EL (cell line): ENCODE measurements at places on chromosomes 7 and 10.

DNA sequence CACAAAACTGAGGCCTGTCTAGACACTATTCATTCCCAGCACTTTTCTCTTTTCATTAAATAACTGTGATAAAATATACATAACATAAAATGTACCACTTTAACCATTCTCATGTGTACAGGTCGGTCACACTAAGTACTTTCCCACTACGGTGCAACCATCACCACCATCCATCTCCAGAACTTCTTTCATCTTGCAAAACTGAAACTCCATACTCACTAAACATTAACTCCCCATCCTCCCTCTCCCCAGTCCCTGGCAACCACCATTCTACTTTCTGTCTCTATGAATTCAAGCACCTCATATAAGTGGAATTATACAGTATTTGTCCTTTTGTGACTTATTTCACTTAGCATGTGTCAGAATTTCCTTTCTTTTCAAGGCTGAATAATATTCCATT is 53.0 kb downstream of the ARHGAP12 start:
- no peak for DNase-seq

GRCh38 chr7:24700521-24701260 is 56.6 kb downstream of the GSDME start:
- peak; percentile 32 for DNase-seq

DNA sequence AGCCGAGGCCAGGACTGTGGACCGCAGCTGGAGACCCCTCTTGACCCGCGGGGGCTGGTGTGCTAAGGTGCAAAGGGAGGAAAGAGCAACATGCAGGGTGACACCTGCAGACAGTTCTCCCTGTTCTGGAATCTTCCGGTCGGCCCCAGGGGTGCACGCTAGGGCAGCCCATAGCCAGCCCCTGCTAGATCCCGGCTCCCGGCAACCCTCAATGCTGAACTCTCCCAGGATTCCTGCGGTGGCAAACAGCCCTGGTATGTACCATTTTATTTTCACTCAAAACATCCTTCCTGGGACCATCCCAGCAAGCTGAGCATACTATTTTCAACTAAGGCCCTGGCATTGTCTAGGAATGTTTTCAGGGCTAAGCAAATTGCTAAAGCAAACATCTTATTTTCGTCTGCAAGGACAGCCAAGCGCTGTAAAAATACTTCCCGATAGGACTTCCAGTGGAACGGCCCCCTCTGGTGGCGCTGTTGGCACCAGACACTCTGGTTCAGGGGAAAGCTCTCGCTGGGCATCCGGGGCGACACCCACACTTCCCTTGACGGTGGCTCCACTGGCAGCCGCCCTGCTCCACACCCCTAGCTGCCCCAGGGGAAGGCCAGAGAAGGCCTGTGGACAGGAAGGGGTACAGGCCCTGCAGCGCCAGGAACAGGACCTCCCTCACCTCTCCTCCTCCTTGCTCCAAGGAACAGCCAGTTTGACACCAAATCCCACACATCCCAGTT is 99.4 kb downstream of the CTBP2 start:
- DNase-seq = peak; percentile 86

GRCh38 chr7:34153656-34154270 is 248.4 kb downstream of the BMPER start:
- DNase-seq = no peak

GRCh38 chr10:73534857-73535256 is 39.0 kb upstream of the PPP3CB start:
- no peak for DNase-seq

DNA sequence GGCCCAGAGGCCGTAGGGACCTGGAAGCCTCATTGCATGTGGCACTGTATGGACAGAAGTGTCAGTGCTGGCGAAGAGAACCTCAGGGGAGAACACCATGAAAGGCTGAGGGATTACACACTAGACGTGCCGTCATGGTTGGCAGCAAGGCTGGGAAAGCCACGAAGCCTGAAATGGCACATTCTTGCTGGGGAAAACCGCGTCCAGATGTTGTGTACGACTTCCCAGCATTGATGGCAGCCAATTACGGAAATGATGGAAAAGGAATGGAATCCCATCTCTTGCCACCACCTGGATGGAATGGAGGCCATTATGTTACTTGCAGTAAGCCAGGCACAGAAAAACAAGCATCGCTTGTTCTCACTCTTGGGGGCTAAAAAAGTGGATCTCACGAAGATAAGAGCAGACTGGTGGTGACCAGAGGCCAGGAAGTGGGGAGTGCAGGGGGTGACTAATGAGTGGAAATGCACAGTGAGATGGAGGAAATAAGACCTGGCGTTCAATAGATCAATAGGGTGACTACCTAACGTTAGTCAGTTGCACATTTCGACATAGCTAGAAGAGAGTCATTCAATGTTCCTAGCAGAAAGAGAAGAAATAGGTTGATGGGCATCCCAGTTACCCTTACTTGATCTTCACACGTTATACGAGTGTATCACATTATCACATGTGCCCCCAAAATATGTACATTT is 14.6 kb upstream of the PWWP2B start:
- peak; percentile 54 for DNase-seq

DNA sequence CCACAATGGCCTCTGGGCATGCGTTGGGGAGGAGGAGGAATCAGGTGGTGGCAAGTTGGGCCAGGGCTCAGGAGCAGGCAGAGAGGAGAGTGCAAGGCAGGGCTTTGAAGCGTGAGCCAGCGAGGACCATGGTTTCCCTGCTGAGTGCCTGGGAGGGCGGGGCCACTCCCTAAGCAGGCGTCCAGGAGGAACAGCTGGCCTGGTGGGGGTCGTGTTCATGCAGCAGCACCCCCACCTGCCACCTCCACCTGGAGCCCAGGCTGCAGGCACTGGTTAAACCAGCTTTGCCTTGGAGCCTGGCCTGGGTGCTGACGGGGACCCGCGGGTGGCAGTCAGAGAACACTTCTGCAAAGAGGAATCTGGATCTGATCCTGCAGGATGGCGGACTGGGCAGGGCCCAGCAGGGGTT is 24.2 kb upstream of the AQP1 start:
- no peak for DNase-seq

- no peak for DNase-seq
These were observed 37.2 kb upstream of the CDH23 start for GRCh38 chr10:71359364-71360046.

DNA sequence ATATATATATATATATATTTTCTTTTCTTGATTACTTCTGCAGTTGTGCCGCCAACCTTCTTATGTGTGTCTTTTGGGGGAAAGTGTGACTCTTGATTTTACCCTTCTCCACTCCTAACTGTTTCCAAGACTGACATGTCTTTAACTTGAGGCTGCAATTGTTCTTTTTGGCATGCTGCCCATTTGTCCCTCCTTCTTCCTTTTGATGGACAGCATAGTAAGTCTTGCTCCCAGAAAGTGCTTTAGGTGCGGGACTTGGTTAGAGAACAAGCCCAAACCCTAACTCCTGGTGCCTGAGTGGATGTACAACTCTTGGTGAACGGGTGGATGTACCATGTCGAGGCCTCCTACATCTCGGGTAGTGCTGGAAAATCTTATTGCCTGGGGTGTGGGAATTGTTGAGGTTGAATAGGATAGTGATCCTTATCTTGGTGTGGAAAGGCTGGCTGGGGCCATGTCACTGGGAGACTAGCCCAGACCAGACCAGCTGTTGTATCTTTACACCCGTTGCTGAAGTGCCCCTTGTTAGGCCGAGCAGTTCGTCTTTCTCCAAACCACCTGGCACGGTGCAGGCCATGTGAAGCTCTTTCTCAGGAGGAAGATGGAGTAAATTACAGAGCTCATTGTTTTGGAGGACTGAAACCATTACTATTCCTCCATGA is 16.3 kb downstream of the TCF7L2 start:
- DNase-seq = no peak

DNA sequence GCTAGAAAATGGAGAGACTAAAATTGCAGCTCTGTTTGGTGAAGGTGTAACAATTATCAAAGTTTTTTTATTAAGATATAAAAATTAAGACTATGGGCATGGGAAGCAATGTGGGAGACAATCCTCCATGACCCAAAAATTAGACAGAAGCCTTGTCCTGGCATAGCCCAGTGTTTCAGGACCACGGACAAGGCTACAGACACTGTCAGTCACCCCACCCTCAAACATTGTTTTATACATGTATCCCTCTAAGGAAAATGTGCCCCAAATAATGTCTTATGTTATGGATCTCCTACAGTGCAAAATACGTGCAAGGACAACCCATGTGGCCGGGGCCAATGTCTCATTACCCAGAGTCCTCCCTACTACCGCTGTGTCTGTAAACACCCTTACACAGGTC is 24.0 kb downstream of the HABP2 start:
- peak; percentile 15 for DNase-seq

GRCh38 chr10:114943000-114943399 is 5.0 kb downstream of the TRUB1 start:
- DNase-seq = no peak

DNA sequence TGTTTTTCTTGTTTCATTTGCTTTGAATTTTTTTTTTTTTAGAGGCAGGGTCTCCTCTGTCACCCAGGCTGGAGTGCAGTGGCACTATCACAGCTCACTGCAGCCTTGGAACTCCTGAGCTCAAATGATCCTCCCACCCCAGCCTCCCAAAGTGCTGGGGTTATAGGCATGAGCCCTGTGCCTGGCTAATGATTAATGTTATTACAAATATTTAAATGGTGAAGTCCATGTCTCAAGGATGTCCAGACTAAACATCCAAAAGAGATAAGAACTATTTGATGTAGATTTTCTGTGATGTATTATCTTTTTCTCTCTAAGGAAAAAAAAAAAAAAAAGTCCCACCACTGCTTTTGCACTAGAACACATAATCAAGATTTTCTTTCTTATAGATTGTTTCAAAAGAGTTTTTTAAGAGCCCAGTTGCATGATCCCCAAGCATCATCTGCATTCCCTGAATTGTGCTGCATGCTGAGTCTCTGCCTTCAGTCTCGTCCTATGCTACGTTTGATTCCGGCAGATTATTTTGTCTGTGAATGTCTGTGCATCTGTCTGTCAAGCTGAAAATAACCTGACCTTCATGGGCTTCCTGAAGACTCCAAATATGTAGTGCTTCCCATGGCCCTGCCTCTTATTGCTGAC is 33.4 kb downstream of the MACROH2A2 start:
- no peak for DNase-seq

DNA sequence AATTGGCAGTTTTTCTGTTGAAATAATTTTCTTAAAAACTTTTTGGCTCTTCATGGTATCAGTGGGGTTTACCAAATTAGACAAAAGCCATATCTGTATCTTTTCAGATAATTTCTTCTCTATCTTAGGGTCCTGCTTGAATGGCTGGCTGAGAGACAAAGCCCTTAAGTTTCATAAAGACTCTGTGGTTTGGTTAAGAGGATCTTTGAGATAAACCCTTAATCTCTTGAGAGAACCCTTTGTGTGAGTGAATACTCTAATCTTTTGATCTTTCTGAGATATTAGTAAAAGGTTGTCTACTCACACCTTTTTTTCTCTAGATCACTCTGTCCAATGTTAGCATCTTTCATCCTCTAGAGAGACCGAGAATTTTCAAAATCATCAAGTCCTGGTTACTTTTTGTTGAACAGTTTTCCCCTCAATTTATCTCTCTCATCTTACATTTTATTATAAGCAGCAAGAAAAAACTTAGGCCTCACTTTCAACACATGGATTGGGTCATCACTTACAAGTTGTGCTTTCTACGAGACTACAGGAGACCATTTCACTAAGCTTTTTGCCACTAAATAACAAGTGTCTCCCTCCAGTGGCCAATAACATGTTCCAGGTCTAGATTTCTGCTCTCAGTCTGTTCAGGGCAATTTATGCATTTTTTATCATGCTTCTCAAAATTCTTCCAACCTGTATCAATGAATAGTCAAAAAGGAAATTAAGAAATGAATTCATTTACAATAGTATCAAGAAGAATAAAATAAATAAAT is 28.4 kb downstream of the DNAJC9 start:
- peak; percentile 25 for DNase-seq

- DNase-seq = peak; percentile 47
These were observed 198.9 kb downstream of the REEP3 start for GRCh38 chr10:63720072-63720537.

- DNase-seq = no peak
These were observed 72.2 kb upstream of the SHH start for GRCh38 chr7:155884225-155885166.

DNA sequence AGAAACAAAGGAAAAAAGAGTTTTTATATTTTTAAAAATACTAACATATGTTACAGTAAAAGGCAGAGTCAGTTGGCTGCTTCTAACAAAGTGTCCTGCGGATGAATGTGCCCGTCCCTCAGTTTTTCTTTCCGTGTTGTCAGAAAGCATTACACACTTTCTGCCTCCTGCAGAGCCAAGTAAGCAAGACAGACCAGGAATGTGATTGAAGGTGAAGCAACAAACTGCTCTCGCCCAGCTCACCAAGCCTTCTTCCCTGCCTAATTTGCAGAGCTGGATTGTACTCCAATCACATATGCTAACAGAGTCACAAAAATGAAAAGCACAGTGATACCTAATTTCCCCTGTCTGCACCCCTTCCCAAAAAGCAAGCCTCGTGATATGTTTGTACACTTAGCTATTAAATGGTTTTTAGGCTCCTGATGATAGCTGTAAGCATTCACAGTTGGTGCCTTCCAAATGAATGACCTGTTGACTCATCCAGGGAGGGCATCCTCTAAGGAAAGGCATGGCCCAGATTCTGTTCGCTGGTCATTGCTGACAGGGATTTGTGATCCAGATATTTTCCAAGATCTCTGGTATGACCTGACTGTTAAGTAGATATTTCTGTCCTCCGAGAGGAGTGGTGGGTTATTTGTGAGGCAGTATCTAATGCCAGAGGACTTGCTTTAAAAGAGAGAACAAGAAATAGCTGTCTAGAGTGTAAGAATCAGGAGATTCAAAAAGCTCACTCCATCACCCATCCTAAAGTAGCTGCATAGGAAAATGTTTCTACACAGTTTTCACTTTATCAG is 187.3 kb upstream of the PLXDC2 start:
- DNase-seq = no peak

DNA sequence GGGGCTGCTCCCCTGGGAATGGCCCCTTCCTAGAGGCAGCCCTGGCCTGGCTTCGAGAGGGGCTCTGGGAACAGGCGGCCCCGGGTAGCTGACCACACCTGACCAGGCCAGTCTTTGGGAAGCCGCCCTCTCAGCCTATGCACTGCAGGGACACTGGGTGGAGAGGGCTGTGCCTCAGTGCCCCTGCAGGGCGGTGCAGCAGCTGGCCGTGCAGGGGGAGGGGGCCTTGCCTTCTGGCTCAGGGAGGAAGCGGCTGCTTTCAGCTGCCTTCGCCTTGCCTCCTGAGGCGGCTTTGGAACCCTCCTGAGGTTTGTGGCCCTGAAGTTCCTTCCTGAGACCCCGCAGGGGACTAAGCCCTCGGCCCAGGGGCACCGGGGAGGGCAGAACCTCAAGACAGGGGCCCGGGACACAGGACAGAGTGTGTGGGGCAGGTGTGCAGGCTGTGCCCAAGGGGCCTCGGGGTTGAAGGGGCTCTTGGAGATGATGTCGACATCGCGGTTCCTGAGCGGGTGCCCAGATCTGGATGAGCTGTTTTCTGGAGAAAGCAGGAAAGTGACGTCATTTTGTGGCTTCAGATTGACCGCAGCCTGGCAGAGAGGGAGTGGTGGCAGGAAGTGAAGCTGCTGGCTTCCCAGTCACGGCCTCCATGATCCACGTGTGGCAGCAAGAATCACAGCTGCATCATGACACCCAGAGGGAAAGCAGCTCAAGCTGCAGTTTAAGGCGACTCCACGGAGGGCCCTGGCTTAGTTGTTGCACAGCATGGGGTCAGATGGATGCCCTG is 17.7 kb downstream of the ADAM8 start:
- peak; percentile 100 for DNase-seq
